ENCODE measurements at places on chromosomes 3 and 15.

- no peak for DNase-seq
Observed at GRCh38 chr3:176870451-176870850, 326.8 kb downstream of the TBL1XR1 start.

DNA sequence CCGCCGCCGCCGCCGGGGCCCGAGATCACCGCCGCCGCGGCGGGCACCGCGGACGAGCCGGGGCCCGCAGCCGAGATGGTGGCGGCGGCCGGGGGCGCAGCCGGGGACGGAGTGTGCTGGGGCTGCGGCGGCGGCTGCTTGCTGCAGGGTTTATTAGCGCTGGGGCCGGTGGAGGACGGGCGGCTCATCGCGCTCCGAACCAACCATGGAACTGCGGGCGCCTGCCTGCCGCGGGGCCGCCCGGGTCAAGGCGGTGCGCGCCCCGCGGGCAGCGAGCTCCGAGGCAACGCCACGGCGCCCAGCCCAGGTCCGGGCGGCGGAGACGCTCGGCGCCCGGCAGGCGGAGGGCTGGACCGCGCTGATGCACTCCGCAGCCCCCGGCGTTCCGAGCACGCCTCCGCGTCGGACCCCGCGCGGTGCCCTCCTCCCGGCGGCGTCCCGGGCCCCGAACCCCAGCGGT, 277 bp downstream of the SIAH2 start:
- DNase-seq = no peak

DNA sequence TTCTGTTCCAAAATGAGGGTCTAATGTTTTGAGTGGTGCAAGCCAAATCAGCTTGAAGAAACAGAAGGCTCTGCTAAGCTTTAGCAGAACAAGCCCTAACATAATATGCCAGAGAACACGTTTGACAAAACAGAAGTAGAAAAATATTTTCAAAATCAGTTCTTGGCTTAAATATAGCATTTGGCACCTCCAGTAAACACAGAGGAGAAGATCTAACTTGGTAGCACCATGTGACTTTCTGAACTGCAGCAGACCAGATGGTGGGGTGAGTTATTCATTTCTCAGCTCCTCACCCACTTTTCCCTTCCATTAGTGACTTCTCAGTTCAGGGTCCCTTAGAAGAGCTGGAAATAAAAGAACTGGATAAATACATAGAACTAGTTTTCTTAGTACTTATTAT, 395.8 kb downstream of the MAGI1 start:
- no peak for DNase-seq

GRCh38 chr3:192817506-192817905, 90.2 kb upstream of the FGF12 start:
- no peak for DNase-seq

DNA sequence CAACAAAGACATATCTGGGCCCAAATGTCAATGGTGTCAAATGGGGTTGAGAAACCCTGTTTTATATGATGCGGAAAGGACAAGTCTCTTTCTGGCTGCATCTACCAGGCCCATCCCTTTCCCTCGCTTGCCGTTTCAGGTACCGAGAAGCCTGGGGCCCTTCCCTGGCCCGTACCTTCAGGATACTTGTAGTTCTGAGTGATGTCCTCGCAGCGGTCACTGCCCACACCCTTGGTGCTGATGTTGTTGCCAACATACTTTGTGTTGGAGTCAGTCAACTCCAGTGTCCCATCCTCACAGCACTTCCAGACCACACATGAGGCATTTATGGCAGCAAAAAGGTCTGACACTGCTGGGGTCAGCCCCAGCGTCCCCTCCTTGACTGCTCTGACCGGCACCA, 13.8 kb downstream of the EPB42 start:
- no peak for DNase-seq

DNA sequence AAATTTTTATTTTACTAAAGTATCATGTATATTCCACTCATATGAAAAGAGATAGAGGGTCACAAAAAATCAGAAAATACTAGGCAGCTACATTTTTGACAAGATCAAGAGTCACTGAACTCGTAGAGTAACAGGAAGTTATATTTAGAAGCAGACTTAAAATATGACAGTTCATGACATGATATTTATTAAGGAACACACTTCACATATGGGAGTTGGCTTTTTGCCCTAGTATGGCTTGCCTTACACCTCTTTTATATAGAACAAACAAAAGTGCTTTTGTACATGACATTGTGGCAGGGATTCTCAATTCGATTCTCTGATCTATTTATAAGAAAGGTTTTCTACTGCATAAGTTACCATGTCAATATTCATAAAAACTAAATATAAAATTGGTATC, 80.1 kb upstream of the GBE1 start:
- no peak for DNase-seq

- DNase-seq = no peak
Observed at GRCh38 chr3:101898752-101899169, 49.4 kb downstream of the NFKBIZ start.

DNA sequence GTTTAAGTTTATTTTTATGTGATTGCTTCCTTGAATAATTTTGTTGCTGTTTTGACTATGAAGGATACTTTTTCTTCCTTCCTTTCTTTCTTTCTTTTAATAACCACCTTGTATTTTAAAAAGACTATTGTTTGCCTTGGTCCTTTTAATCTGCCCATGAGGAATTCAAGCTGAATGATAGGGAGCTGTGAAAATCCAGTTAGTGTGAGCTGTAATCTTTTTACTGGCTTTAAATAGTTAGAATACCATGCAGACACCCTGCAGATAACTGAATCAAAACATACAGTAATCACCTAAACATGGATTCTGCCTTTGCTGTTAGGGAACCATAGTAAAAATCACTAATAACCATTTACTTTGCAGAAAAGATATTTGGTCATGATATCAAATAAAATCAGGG, 110.7 kb downstream of the RSRC1 start:
- DNase-seq = no peak

DNA sequence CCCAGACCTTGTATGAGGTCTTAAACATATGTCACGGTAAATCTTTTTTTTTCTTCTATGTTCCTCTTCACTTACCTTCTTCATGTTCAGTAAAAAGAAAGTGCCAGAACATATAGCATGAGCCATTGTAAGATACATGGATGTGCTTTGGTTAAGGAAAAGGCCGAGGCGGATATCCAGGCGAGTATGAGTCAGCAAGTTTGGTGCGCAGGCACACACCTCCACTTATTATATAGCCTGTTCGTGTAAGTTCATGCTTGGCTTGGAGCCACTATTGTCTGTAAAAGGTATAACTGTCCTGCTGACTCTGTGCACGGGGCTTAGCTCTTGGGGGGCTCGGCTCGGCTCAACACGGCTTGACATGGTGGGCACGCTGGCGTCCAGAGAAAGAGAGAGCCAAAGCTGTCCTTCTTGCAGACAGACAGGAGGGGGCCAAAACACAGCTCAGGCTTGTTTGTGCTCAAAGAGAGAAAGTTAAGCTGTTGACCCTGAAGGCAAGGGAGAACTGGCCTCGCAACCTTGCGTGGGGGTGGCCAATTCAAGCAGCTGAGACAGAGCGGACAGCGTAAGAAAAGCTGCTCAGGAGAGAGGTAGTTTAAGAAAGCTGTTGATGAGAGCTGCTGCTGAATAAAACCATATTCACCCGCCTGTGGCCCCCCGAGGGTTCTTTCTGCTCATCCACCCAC, 251.2 kb downstream of the SLC9A9 start:
- DNase-seq = peak; percentile 51

DNA sequence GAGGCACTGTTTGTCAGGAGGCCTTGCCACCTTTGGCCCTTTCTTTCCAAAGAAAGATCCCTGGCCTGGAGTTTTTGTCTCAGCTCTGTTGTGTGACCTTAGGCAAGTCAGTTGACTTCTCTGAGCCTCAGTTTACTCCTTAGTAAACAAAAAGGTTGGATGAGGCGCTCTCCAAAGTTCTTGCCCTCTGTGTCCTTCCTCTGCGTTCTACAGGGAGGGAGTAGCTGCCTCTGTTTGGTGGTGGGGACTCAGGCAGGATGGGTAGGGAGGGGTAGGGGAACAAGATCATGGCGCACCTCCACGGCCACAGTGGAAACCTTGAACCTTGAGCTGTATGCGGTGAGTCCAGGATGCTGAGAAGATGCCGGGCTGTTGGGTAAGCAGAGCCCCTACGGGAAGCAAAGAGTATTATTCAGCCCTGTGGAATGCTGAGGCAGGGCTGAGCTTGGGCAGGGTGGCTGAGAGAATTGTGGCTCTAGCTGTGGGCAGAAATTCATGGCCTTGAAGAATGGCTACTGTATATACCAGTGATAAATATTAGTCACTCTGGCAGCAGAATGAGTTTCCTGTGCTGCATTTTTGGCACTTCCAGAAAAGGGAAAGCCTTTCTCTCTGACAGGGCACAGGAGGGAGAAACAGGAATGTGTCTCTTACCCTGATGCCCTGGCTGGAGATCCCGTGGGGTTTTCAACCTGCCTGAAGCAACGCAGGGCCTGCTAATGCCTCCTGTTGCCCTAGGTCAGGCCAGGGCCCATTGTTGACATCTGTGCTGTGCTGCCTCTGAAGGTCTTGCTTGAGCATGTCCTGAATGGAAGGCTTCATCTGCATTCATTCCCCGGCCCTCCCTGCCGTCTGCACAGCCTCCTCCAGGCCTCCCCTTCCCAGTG, 39.9 kb downstream of the SMAD3 start:
- no peak for DNase-seq

GRCh38 chr3:150411976-150412375, 3.9 kb downstream of the TSC22D2 start:
- DNase-seq = peak; percentile 42

GRCh38 chr15:33644304-33644703, 324.0 kb upstream of the CHRM5 start:
- no peak for DNase-seq

- DNase-seq = no peak
Observed at GRCh38 chr15:80081390-80081789, 21.9 kb downstream of the ZFAND6 start.

- no peak for DNase-seq
Observed at GRCh38 chr3:192373586-192373985, 353.8 kb downstream of the FGF12 start.

DNA sequence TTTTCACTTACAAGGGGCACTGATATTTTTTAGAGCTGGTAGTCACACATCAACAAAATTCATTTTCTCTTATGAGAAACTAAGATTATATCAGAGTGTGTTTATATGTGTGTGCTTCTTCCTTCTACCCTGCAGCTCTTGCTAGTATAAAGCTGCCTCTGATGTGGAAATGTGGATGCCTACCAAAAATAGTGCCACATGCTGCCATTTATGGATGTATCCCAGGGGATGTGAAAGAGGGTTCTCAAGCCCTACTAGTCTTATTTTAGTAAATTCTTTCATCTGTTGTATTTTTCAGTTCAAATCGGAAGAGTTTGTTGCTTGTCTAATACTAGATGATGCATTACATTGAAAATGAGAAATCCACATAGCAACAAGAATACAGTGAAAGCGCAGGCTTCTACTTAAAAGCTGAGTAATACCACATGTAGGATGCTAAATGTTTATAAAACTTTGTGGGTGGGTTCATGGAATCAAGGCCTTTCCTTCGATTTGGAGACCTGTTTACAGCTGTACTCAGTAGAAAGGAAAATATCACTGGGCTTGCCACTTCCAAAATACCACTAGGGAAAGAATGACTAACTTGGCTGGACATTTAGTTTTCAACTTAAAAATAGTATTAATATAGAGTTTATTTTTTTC, 399.2 kb downstream of the EPHA3 start:
- no peak for DNase-seq

- no peak for DNase-seq
Observed at GRCh38 chr15:58380280-58380945, 51.4 kb upstream of the LIPC start.

- DNase-seq = no peak
Observed at GRCh38 chr3:114650808-114651207, 357.0 kb downstream of the TIGIT start.

DNA sequence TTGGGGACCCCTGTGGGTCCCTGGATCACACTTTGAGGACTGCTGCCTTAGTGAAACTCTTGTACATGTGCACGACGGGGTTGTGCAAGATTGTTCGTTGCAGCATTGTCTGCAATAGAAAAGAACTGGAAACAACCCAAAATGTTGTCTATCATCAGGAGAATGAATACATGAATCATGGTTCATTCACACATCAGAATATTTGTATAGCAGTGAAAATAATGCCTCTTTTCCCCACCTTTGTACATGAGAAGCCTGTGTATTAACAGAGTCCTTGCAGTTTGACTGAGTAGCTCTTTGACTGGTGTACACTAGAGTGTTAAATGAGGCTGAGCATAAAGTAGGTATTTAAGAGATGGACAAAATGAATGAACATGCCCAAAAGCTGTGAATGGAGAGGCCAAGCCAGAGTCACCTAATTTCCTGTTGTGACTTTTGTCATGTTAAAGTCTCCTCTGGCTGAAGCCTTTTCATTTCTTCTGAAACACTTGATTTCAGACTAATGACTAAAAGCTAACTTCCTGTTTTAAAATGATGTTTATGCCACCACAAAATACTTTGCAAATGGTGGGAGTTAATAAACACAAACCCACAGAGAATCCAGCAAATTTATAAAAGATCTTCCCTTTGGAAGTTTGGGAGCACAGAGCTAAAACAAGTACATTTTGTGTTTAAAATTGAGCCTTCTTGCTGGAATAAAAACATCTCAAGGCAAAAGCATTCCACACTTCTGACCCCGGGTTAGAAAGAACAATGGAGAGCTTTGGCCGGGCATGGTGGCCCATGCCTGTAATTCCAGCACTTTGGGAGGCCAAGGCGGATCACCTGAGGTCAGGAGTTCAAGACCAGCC, 20.6 kb upstream of the USP3 start:
- no peak for DNase-seq

DNA sequence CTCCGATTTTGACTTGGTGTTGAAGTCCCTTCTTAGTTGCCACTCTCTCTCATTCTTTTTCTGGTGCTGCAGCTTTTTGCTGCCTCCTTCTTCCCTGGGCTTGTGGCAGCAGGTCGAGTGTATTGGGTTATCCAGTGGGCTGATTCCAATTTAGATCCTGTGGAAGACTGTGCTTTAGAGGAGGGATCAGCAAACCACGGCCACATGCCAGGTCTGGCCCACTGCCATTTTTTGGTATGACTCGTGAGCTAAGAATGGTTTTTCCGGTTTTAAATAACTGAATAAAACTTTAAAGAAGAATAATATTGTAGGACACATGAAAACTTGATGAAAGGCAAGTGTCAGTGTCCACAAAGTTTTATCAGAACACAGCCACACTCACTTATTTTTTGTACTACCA, 330.5 kb downstream of the ROBO2 start:
- DNase-seq = peak; percentile 23

DNA sequence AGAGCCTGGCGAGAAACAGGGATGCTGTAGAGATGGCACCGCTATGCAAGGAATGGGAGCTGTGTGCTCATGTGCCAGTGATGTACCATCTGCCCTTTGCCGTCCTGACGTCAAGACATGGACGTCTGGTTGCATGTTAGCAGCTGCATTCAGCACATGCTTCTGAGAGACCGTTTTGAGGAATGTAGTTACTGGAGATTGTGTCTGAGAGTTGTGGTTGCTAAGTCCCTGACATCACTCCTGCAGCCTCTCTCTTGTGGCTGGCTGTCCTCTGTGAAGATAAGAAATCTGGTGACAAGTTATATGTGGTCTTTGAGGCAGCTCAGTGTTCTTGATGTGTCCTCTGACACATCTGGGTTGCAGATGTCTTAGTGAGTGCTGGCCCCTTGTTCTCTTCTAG, 165.1 kb downstream of the APBA2 start:
- no peak for DNase-seq
